ENCODE measurements at places on chromosomes 2 and 18. TPM values are rescaled to one million over a fixed set of nuclear protein-coding genes. Genes with fewer than 3 reads are reported as not detected.

DNA sequence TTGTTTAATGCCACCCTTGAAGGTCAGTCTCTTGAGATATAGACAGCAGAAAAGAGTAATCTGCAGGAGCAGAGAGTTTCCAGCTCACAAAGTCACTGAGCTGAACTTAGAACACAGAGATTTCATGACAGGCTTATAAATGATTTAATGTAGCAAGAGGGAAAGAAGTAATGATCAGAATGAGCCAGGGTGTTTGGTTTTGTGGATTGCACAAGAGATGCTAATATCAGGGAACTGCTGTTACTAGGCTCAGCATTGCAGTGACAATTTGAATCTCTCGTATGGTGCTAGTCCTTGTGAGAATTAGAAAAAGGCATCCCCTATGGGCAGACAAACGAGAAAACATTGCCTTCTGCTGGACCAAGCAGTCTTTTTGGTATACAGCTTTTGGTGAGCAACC lies 61.7 kb upstream of the ITGB6 start:
- H3K27ac ChIP-seq = no peak overlapping the region
- no peaks in the 10 kb centered on the region for H3K36me3 ChIP-seq
- H3K27me3 ChIP-seq = no peaks in the 10 kb centered on the region

The WNT10A gene
- 1.1 TPM for total RNA-seq

The CENPA gene
- 43.6 TPM for total RNA-seq

- H3K36me3 ChIP-seq = no peaks in the 10 kb centered on the region
- H3K27ac ChIP-seq = no peak overlapping the region
- no peaks in the 10 kb centered on the region for H3K4me1 ChIP-seq
- H3K27me3 ChIP-seq = no peaks in the 10 kb centered on the region
Measured at GRCh38 chr18:34514238-34514637, 195.9 kb upstream of the DTNA start.

GRCh38 chr2:233375490-233376314 lies 21.4 kb downstream of the DGKD start:
- H3K4me1 ChIP-seq = peaks cover 27% of the 10 kb centered on the region
- peaks cover 19% of the 10 kb centered on the region for H3K36me3 ChIP-seq
- peak overlapping the region; percentile 5 for H3K27ac ChIP-seq
- H3K27me3 ChIP-seq = no peaks in the 10 kb centered on the region

GRCh38 chr2:1747065-1747941 lies 3.0 kb upstream of the PXDN start:
- H3K4me1 ChIP-seq = peaks cover 9% of the 10 kb centered on the region
- H3K27me3 ChIP-seq = peaks cover 58% of the 10 kb centered on the region
- no peak overlapping the region for H3K27ac ChIP-seq
- no peaks in the 10 kb centered on the region for H3K36me3 ChIP-seq
- no peak overlapping the region for H3K4me3 ChIP-seq

GRCh38 chr2:70709275-70710037 lies 58.5 kb downstream of the ADD2 start:
- H3K27ac ChIP-seq = no peak overlapping the region
- DNase-seq = no peak
- H3K36me3 ChIP-seq = no peaks in the 10 kb centered on the region
- no peak overlapping the region for H3K4me3 ChIP-seq
- H3K27me3 ChIP-seq = no peaks in the 10 kb centered on the region

DNA sequence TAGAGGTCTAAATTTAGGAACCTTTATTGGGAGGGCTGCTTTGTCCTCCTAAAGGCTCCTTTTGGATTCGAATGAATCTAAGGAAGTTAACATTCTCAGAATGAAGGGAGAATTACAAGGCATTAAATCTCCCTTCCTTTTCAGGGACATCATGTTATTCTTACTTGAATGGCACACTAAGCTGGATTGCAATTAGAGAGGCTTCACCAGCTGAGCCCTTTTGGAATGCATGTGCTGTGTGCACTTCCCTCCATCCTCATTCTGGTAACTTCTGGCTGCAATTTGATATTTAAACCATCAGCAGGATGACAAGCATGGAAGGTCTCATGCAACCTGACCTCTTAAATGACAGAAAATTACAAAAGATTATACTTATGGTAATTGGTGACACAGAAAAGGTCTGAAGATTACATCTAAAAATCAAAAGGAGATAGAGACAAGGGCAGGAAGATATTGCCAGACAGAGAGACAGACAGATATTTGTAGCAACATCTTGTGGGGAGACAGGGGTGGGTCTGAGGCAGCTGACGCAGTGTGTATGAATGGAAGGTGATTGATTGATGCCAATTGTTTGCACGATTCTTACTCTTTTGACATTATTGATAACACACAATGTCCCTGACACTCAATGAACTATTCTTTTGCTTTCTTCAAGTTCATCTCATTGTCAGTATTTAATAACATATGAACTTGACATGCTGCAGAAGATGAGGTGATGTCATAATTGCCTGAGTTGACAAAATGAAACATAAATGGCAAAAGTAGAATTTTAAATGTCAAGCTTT lies 570.8 kb upstream of the GYPC start:
- no peak overlapping the region for H3K27ac ChIP-seq
- no peak for DNase-seq
- no peaks in the 10 kb centered on the region for H3K4me1 ChIP-seq
- H3K27me3 ChIP-seq = no peaks in the 10 kb centered on the region
- no peak overlapping the region for H3K4me3 ChIP-seq
- no peaks in the 10 kb centered on the region for H3K36me3 ChIP-seq

The ST6GAL2 gene
- not detected for total RNA-seq

The TMEM198 gene
- 0.86 TPM for total RNA-seq

- DNase-seq = no peak
- no peak overlapping the region for H3K4me3 ChIP-seq
- H3K4me1 ChIP-seq = no peaks in the 10 kb centered on the region
- H3K27ac ChIP-seq = no peak overlapping the region
- H3K27me3 ChIP-seq = no peaks in the 10 kb centered on the region
Measured at GRCh38 chr18:46660957-46661749, 4.1 kb upstream of the LOXHD1 start.

The SIX3 gene
- not detected for total RNA-seq

The GALNT13 gene
- not detected for total RNA-seq

DNA sequence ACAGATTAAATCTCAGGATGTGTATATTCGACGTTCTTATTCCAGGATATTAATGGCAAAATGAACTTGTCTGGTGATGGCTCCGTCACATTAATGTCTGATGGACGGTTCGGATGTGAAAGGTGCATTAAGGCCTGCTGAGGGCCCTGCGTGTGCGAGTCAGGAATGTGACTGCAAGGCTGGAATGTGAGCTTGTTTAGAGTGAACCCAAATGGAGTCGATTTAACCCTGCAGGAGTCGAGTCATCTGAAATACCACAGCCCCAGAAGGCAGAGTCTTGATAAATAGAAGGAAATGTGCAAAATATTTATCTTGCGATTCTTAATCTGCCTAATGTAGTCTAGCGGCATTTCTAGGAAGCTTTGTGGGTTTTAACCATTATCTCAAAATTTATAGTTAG lies 44.3 kb downstream of the RDH14 start:
- DNase-seq = no peak
- H3K36me3 ChIP-seq = no peaks in the 10 kb centered on the region
- no peaks in the 10 kb centered on the region for H3K4me1 ChIP-seq
- no peak overlapping the region for H3K4me3 ChIP-seq
- H3K27ac ChIP-seq = no peak overlapping the region
- H3K27me3 ChIP-seq = peaks cover 22% of the 10 kb centered on the region

GRCh38 chr18:41761333-41762018 lies 193.6 kb upstream of the PIK3C3 start:
- peaks cover 6% of the 10 kb centered on the region for H3K27me3 ChIP-seq
- H3K36me3 ChIP-seq = no peaks in the 10 kb centered on the region
- H3K4me1 ChIP-seq = no peaks in the 10 kb centered on the region
- no peak overlapping the region for H3K27ac ChIP-seq
- H3K4me3 ChIP-seq = no peak overlapping the region

The ALPG gene
- total RNA-seq = not detected

GRCh38 chr2:46369783-46370182 lies 72.6 kb downstream of the EPAS1 start:
- H3K36me3 ChIP-seq = no peaks in the 10 kb centered on the region
- H3K27me3 ChIP-seq = no peaks in the 10 kb centered on the region
